ENCODE measurements at places on chromosomes 16 and 17.

DNA sequence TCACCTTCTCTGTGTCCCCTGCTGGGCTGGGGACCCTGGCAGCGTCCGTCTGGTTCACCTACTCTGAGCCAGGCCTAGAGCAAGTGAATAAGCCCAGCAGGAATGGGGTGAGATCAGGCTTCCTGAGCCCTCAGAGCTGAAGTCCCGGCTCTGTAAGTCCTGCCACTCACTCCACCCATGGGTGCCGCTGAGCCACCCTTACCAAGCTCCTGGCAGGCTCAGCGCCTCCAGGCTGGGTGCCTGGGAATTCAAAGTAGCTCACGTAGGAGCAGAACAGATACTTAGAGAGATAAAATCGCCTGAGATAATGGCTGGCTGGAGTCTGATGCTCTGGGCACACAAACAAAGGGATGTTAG lies 9.8 kb upstream of the LASP1NB start:
- no peak for DNase-seq

DNA sequence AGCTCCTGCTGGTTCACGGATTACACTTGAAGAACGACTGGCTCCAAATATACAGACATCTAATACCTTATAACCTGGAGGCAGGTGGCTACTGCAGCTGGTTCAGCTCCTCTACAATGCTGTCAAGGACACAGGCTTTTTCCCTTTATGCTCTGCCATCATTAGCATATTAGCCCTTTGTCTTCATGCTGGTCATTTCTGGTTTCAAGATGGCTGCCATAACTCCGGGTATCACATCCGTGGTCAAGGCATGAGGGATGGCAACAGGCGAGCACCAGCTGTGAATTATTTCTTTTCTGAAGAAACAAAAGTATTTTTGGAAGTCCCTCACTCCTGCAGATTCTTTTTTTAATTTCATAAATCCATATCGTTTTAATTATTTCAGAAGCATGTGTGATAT lies 124.3 kb upstream of the MED13 start:
- no peak for DNase-seq

DNA sequence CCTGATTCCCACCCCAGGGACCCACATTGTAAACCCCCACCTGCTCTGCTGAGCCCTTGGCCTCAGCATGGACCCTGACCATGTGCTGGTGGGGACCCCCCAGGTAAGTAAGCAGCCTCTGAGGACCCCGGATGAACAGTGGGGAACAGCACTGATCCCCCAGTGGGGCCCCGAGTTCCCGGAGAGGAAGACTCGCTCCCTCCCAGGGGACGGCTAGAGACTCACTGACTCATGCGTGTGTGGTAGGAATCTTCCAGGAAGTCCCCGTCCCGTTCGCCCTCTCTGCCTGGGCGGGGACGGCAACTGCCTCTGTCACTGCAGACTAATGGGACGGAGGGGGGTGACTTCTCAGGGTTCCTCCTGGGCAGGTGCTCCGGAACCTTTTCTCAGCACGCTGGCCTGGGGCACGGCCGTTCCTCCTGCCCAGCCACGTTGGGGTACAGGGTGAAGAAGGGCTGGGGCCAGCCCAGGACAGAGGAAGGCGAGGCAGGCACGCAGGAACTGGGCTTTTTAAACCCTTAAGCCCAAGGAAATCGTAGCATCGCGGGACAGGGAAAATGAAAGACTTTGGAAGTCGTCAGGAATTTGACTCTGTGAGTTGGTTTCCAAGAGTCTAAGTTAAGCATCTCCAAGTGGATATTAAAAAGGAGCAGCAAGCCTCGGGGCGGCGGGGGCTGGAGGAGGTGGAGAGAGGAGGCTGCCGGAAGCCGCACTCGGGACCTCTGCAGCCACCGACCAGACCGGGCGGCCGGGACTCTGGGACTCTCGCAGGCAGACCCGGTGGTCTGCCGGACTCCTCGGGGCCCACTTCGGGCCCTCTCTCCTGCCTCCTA lies 178.7 kb downstream of the SEC14L1 start:
- DNase-seq: peak; percentile 28

DNA sequence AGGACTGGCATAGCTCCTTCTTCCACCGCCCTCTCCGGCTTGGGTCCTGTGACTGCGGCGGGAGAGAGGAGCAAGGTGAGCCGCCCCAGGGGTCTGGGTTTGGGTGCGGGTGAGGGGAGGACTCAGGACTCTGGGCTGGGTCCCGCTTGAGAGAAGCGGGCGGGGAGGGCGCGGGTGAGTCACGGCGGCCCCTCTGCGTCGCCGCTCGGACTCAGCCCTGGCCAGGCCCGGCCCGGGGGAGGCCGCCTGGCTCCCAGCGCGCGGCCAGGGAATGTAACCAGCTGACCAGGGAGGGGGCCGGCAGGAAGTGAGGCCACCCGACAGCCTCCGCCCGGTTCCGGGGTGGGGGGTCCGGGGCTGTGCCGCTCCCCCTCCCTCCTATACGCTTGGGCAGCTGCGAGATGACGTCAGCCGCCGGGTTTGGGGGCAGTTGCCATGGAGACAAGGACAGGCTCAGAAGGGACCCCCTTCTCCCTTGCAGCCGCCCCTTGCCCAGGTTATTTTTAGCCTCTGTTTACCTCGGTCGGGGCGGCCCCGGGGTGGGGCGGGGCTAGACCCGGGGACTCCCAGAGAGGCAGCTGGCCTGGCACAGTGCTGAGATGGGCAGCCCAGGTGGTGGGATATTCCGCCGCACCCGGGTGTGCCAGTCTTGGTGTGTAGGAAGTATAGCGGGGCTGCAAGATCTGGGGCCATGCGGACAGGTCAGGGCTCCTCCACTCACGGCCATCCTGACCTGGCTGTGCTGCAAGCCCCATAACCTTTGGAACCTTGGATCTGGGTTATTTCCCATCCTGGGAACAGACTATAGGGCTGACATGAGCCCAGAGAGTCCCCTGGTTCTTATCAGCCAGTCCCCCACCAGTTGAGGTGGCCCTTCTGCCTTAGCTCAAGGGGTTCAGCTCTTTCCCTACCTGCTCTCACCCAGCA lies 1.6 kb downstream of the RIPOR1 start:
- no peak for DNase-seq

- DNase-seq: no peak
Observed at GRCh38 chr16:70736465-70737376, 50.9 kb upstream of the MTSS2 start.

DNA sequence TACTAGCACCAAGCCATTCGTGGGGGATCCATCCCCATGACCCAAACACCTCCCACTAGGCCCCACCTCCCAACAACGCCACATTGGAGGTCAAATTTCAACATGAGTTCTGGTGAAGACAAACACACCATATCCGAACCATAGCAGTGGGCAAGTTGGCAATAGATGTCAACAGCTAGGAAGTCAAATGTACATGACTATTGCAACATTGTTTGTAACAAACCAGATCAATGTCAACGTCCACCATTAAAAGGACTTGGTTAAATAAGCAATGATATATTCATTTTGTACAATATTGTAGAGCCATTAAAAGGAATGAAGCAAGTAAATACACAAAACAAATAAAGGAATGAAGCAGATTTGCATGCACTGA lies 26.5 kb upstream of the CIITA start:
- DNase-seq: no peak
